Activated T-cell treated with anti-CD3 and anti-CD28 coated beads, Interleukin-2, amount 50 U/mL, for 24 hours (primary cell): ENCODE measurements at places on chromosomes 3 and 15.
A peak's percentile ranks its signal among the peaks of the same experiment; 100 is the strongest.

DNA sequence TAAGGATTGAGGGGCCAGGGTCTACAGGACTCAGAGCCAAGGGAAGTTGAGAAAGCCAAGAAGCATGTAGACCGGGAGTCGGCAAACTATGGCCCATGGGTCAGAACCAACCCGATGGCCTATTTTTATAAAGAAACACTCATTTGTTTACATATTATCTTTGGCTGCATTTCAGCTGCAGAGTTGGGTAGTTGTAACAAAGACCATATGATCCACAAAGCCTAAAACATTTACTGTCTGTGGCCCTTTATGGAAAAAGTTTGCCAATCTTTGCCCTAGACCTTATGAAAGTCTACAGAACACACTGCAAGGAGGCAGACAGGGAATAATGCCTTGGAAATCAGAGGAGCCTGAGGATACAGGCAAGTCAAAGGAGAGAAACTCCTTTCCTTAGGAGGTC, 63.2 kb upstream of the MNS1 start:
- no peak for DNase-seq

GRCh38 chr3:126360046-126360713, 3.0 kb upstream of the KLF15 start:
- no peak for DNase-seq

DNA sequence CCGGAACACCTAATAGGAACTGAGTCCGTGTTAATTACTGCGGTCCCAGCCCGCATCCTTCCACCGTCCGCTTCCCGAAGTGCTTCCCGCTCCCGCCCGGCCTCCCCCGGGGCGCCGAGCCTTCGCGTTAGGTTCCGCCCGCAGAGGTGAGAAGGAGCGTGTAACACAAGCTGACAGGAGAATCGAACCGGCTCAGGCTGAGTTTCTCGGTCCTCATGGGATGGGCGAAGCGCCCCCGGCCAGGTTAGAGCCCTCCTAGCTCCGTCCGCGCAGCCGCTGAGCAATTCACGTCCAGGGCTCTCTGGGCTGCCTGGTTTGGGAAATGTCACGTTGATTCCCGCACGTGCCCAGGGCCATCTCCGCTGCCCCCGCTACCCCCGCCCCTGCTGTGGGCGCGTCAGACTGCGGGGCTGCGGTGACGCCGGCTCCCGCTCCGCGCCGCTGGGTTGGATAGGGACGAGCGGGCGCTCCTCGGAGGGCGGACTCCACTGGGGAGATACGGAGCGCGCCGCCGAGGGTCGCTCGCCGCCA, 954 bp downstream of the CLDN11 start:
- peak; percentile 40 for DNase-seq

- DNase-seq: no peak
Observed at GRCh38 chr15:36803773-36804172, 224.3 kb downstream of the CDIN1 start.

DNA sequence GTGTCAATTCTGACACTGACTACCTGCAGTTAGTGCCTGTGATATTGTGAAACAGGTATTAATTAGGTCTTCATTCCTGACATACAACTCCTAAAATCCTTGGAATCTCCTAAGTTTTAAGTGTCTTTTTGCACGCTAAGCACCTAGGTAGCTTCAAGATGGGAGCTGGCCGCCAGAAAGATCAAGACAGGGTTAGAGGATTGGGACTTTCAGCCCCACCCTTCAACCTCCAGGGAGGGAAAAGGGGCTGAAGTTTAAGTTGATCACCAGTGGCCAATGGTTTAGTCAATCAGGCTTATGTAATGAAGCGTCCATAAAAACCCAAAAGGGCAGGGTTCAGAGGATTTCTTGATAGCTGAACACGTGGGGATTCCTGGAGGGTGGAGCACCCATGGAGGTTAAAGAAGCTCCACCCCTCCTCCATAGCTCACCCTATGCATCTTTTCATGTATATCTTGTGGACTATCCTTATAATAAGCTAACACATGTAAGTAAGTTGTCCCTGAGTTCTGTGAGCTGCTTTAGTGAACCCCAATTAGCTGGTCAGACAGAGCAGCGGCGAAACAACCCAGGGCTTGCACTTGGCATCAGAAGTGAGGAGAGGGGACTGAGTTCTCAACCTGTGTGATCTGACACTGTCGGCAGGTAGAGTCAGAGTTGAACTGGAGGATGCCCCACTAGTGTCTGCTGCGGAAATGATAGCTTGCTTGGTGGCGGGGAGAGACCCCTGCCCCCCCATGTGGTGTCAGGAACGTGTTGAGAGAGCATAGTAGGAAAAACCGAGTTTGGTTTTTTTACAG, 12.8 kb upstream of the SRP14 start:
- DNase-seq: no peak

DNA sequence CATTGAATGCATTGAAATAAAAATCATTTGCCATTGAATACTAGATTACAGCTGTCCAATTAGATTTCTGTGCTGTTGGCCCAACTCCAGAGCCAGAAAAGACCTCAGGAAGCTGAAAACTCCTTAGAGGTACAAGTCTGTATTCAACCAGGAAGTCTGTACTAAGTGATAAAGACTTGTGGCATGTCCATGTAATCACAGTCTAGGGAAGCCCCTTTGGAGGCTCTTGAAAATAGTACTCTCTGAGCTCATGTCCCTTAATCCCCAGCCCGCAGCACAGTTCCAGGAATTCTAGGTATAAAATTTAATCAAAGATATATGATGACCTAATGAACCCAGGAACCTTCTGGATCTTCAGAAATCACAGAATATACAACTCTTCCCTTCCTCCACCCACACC, 279.4 kb downstream of the RSL24D1 start:
- no peak for DNase-seq

DNA sequence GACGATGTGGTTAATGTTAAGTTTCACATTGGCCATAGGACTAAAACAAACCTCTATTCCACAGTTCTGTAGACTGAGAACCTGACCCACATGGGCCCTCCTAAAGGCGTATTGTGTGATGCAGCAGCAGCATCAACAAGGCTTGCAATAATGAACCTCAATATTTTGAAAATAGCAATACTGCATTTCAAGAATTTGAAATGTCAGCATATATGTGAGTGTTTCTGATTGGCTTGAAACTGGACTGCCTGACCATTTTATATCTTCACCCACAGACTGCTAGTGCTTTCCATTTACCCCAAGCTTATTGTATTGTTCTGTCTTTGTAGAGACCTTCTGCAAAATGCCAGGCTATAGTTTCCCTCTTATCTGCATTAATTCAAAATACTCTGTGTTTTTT, 1122.3 kb downstream of the IGSF11 start:
- no peak for DNase-seq

DNA sequence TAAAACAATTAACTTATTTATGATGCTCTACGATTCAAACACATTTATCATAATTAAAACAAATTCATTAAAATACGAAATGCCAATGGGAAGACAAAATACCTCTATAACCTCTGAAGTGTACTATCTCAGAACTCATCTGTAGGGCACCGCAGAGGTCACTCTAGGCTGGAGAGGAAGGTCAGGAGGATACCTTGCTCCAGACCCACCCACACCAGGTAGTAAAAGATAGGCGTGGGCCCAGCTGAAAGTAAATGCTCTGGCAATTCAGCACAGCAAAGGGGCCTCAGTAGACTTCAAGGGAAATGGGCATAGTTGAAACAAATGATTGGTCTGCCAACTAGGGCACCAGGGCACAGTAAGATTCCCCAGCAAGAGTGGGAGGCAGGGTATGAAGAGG, 26.0 kb upstream of the SPPL2A start:
- no peak for DNase-seq

GRCh38 chr3:120066634-120067033, 27.6 kb downstream of the GSK3B start:
- DNase-seq: no peak

- DNase-seq: no peak
Observed at GRCh38 chr3:117719316-117719926, 1009.8 kb downstream of the TUSC7 start.

DNA sequence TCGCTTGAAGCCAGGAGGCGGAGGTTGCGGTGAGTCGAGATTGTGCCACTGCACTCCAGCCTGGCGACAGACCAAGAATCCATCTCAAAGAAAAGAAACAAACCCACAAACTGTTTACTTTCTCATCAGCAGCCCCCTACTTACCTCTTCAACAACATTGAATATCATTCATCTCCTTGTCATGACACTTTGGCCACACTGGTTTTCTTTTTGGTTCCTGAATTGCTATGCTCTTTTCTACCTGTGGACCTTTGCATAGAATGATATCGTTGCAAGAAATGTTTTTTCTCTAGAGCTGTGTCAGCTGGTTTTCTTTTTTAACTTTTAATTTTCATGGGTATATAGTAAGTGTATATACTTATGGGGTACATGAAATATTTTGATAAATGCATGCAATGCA, 82.4 kb downstream of the CD200 start:
- no peak for DNase-seq

DNA sequence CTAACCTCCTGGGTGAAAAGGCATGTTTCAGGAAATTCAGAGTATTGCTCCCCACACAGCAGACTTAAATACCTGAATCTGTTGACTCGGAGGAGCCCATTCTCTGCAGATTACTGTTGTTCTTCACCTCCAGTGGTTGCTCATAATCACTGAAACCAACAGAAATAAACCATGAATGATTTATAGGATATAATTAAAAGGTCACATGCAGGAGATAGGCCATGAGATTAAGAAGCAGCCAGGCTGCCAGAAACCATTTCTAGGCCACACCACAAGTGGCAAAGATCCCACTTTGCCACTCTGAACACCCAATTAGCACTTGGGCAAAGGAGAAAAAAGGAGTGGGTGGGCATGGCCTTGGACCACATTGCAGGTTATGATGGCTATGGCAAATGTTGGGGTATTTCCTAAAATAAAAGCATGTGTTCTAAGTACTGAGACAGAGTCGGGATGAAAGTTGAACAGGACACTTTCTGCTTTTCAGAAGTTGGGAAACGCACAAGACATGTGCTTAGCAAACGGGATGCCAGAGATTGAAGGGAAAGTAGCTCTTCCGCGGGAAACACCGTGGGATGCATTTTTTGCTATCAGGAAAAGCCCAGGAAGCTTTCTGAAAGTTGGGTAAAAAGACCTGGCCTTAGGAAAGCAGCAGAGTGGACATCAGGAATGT, 1.5 kb downstream of the CDC25A start:
- DNase-seq: no peak
